T-helper 1 cell (primary cell): ENCODE measurements at places on chromosomes 3 and 15.

DNA sequence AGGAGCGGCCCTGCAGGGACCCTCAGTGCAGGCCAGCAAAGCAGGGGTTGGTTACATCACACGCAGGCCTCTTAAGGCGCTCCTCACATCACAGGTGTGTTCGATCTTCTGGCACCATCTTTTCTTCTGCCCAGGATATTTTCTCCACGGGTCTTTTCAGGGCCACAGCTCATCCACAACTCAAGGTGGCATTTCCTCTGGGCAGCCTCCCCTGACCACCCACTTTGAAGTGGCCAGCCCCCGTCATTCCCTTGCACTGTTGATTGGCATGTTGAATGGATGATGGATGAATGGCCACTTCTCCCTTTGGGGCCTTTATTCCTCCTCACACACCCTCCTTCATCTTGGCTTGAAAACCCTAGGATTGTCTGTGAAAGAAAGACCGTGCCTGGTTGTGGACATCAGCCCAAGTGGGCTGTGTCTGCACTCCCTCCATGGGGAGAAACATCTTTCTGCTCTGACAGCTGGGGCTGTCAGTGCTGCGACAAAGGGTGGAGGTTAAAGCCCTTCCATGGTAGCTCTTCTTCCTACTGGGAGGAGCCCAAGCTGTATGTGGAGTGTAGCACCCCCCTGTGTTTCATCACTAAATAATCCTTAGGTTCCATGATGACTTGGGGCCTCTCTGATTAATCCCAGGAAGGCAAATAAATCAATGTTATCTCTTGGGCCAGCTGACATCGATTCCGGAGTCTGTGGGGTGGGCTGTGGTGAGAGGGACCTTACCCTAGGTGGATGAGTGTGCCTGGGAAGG lies 102.5 kb downstream of the EPHB1 start:
- no peak for DNase-seq

DNA sequence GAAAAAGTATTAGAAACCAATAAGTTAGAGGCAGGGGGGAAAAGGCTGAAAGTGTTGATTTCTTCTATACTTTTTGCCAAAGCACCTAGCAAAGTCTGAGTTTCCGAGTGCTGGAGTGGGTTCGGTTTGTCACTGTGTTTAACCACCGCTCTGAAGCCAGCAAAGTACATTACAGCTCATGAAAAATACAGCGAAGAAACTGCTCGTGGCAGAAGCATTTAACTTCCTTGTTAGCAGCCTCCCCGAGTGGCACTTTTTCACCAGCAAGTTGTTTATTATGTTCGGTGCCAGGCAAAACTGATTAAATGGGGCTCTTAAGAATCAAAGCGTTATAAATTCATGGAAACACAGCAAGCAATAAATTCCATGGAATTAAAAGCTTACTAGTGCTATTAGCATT lies 313.6 kb downstream of the FOXP1 start:
- DNase-seq: no peak

DNA sequence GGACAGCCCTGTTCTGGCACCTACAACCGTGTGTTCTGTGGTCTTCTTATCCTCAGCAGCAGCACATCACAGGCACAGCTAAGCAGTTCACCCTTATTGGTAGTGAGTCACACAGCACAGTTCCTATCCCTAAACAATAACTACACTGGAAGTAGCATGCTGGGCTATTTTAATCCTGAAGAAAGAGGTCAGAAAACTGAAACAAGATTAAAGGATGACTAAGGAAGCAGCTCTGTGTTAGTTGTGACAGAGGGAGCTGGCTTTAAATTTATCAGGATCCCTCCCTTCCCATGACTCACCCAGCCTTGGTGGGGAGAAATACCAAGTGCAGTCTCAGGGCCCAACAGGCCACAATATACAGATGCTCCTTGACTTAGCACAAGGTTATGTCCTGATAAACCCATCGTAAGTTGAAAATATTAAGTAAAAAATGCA lies 144.3 kb downstream of the ERC2 start:
- no peak for DNase-seq

GRCh38 chr3:149462581-149463011 lies 11.9 kb upstream of the TM4SF4 start:
- no peak for DNase-seq

- no peak for DNase-seq
Observed at GRCh38 chr15:33639978-33640377, 328.3 kb upstream of the CHRM5 start.

DNA sequence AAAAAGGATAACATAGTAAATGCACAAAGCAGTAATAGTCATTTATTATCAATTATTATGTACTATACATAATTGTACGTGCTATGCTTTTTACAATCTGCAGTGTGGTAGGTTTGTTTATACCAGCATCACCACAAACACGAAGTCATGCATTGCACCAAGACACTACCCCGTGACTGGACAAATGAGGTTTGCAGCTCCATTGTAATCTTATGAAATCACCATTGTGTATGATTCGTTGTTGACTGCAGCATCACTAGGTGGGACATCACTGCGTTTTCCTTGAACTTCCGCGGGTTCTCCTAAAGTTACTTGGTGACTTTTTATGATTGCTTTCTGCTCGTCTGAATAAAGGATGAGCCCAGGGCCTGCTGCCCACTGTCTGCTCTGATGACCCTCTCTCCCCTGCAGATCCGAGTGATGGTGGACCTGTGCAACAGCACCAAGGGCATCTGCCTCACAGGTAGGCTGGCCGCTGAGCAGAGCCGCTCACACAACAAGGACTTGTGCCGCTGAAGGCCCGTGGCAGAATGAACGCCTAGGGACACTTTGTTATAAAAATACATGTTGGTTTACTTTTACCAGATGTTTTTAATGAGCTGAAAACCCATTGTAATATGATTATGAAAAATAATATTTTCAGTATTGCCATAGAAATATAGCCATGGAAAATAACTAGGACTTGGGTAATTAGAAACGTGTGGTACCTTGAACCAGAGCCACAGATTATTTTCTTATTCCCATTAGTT lies 35.8 kb downstream of the GLDN start:
- DNase-seq: no peak

- DNase-seq: no peak
Observed at GRCh38 chr15:96774216-96774615, 443.7 kb downstream of the NR2F2 start.

GRCh38 chr3:40137591-40138295 lies 171.8 kb upstream of the EIF1B start:
- DNase-seq: no peak

- peak; percentile 6 for DNase-seq
Observed at GRCh38 chr15:67433495-67434099, 87.3 kb upstream of the C15orf61 start.

GRCh38 chr15:70964058-70964457 lies 71.4 kb downstream of the LRRC49 start:
- DNase-seq: no peak

GRCh38 chr3:110799271-110799670 lies 272.3 kb upstream of the NECTIN3 start:
- no peak for DNase-seq

DNA sequence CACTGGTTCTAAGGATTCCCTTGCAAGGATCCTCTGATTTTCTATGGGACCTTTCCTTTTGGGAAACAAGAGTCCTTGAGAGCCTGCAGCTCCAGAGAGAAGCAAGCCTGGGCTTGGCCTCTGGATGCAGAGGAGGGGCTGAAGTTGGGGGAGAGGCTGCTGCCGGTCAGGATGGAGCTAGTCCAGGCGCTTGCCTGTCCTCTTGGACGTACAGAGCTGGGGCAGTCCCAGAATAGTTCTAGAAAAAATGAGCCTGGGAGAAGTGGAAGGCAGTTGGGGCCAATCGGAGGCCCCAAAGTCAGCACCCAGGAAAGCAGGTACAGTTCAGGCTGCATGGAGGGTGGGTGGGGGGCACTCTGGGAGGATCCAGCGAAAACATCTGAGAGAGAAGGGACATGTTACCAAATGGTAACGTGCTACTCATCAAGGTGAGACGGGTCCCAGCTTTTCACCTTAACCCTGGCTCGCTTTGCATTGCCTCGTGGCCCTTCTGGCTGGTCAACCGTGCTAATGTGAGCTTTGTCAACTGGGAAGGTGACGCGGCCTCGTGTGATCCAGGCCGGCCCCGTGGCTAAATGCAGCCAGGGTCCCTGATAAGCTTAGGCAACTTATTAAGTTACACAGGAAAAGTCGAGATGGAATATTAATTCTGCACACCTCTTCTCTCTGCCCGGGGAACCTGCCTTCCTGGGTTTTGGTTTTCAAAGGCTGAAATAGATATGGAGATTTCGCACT lies 38.7 kb upstream of the MAGEF1 start:
- no peak for DNase-seq

- DNase-seq: peak; percentile 2
Observed at GRCh38 chr3:134754768-134755559, 40.1 kb upstream of the EPHB1 start.

GRCh38 chr15:74194572-74195559 lies 7.7 kb downstream of the STRA6 start:
- DNase-seq: no peak

- DNase-seq: no peak
Observed at GRCh38 chr3:159645874-159646273, 342.8 kb upstream of the IL12A start.

- DNase-seq: no peak
Observed at GRCh38 chr15:82139823-82140268, 94.0 kb upstream of the MEX3B start.

DNA sequence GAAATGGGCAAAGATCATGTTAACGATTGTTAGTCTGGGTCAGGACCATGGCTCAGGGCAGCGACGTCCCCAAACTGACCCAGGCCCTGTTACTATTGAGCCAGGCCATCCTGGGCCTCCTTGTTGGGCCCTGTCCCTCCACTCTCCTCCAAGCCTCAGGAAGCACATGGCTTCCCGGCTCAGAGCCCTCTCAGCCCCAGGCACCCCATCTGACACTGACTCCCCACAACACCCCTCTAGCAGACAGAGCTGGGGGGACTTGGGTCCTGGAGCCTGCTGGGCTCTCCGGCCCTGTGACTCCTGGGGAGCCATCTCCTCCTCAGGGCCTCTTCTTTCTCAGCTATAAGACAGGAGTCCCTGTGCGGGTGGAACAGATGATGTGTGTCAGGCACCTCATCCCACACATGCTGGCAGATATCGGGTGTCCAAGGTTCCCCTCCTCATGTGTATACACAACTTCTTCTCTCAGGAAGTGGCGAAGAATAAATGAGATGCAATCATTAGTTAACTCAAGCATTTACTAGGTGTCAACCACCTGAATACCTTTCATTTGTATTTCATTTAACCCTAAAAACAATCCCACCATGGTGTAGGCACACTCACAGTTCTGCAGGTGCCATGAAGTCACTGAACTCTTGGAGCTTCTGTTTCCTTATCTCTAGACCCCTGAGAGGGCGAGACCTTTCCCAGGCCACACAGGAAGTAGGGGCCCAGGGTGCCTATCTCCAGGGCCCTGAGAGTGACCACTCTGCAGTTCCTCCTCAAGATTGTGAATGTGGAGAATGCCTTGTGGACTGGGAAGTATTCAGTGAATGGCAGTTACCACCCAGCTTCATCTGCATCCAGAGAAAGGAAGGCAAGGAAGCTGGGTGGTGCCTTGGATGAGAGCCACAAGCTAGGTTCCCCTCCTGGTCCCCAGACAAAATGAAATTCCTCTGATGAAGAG lies 282.5 kb upstream of the TLE3 start:
- no peak for DNase-seq

DNA sequence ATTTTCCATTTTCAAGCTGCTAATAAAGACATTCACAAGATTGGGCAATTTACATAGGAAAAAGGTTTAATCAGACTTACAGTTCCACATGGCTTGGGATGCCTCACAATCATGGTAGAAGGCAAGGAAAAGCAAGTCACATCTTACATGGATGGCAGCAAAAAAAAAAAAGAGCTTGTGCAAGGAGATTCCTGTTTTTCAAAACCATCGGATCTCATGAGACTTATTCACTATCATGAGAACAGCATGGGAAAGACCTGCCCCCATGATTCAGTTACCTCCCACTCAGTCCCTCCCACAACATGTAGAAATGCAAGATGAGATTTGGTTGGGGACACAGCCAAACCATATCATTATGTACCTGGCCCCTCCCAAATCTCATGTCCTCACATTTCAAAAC lies 202.0 kb downstream of the FNDC3B start:
- DNase-seq: no peak

GRCh38 chr15:38709196-38709595 lies 144.6 kb upstream of the RASGRP1 start:
- no peak for DNase-seq

GRCh38 chr3:181554233-181554765 lies 157.4 kb upstream of the SOX2 start:
- no peak for DNase-seq

GRCh38 chr15:68769702-68770101 lies 51.0 kb downstream of the ANP32A start:
- DNase-seq: no peak

DNA sequence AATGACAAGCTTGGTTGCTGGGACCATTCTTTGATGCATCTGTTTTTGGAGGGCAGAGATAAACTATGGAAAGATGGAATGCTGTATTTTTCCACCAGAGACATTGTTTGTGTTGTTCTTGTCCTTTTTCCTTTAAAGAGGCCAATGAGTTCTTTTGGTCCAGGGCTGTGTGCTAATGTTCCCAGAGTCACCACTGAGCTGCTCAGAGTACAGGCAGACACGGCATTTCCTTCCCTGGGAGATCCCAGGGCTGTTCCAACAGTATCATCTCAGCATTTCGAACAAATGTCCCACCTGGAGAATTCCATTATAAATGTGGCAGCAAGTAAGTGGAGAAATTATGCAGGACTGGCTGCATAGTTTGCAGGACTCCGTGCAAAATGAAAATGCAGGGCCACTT lies 190.6 kb downstream of the IL20RB start:
- no peak for DNase-seq

- no peak for DNase-seq
Observed at GRCh38 chr3:112786002-112786590, 60.6 kb downstream of the CD200R1L start.

DNA sequence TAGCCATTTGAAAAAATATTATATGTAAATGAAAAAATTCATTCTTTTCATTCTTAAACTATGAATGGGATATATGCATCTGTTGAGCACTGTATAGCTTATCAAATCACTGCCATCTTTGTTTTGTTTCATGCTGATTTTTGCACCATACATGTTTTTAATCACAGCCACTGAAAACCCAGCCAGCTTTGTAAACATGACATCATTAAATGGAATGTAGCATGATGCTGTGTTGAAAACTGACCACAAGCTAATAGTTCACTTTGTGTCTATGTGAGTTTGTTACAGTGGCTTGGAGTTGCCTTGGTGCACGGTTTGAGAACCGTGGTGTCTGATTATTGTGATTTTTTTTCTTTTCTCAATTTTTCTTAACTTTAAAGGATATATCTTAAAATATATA lies 75.7 kb downstream of the GMPS start:
- no peak for DNase-seq
